Activated T-cell treated with anti-CD3 and anti-CD28 coated beads for 48 hours (primary cell): ENCODE measurements at places on chromosomes 13 and 19.

DNA sequence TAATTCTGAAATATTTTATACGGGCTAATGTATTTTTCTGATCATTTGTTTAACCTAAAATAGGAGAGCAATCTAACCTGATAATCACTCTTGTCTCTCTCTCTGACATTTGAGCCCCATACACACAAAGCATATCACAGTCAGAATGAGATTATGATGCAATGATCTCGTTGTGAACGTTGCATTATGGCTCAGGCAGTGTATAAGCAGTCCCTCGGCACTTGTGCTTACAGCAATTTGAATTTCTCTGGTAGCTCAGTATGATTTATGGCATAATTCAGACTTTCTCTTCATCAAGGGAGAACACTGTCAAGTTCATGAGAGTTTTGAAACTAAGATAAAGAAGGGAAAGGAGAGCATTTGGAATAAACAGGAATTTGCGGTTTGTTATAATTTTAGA, 256.1 kb downstream of the DACH1 start:
- no peak for DNase-seq

GRCh38 chr13:44132710-44133109, 240.9 kb upstream of the SERP2 start:
- no peak for DNase-seq

DNA sequence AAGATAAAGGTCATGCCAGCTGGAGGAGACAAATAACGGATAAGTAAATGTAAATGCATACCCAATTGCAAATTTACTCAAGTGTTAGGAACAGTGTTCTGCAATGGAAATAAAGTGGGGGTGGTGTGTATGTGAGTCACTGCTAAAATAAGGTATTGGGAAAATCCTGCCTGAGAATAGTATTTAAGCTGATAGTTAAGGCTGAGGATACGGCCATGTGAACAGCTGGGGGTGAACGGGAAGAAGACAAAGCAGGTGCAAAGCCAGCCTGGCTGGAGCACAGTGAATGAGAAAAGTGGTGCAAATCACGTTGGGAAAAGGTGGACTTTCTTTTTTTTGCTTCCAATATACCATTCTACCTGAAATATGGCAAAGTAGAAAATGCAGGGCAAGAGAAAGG, 242.4 kb upstream of the SLC10A2 start:
- no peak for DNase-seq

- no peak for DNase-seq
These were observed 3.8 kb upstream of the KCTD12 start for GRCh38 chr13:76890021-76890420.

GRCh38 chr19:4399812-4400134, 574 bp downstream of the SH3GL1 start:
- no peak for DNase-seq

DNA sequence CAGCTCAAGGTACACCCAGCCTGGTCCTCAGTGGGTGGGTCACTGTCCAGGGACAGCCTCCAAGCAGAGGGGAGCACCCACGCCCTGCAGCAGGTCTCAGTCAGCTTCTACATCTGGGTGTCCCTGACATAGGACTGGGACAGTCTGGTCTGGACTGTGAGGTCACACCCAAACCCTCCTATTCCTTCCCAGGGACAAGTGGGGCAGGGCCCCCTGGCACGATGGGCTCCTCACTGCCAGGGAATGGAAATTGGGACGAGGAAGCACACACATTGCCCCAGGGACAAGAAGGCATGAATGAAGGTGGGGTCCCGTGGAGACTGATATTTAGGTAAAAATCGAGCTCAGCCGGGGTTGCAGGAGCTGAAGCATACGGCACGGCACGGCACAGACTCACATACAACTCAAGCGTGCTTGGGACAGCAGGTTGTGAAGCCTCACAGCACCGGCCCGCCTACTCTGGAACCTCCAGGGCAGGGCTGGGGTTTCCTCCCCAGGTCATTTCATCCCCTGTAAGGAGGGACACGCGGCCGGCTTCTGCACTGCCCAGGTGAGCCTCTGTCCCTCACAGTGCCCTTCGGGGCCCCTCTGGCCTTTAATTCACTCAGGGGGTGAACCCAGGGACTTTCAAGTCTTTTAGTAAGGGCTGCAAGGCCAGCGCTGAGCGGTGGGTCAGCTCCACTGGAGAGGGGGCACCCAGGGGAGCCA, 3.5 kb downstream of the PNMA8B start:
- no peak for DNase-seq

DNA sequence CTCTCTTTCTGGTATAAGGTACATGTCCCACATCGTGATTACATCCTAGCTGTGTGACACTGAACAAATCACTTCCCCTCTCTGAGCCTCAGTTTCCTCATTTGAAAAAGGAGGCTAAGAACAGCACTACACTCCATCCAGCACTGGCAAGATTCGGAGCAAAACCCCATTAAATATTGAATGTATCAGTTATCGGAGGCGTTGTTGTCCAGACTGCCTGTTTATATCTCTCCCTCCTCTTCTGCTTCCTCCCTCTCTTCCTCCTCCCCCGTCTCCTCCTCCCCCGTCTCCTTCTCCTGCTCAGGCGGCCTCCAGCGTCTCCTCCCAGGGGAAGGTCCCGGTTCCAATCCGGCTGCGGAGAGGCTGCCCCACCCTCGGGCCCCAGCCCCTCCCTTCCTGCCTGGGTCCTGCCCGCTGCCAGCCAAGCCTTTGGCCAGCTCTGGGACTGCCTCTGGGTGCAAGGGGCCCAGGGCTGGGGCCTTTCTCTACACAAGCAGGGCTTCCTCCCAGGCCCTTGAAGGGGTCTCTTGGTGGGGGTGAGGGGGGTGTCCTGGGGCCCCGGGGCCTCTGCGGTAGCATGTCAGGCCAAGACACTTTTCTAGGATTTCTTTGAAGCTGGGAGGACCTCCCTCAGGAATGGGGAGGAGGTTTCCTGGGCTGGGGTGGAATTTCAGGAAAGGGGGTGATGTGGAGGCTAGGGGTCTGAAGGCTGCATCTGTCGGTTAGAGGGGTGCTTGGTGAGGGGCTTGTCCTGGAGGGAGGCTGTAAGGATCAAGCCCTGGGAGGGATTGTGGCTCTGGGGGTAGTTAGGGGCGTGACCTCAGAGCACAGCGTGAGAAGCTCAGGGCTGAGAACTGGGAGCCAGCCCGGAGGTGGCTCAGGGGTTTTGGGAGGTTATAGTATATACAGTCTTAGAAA, 1.9 kb downstream of the RRAS start:
- DNase-seq: no peak

GRCh38 chr13:63554157-63554556, 2138.5 kb upstream of the PCDH20 start:
- no peak for DNase-seq

- DNase-seq: no peak
These were observed 54.7 kb downstream of the MBNL2 start for GRCh38 chr13:97276862-97277269.

DNA sequence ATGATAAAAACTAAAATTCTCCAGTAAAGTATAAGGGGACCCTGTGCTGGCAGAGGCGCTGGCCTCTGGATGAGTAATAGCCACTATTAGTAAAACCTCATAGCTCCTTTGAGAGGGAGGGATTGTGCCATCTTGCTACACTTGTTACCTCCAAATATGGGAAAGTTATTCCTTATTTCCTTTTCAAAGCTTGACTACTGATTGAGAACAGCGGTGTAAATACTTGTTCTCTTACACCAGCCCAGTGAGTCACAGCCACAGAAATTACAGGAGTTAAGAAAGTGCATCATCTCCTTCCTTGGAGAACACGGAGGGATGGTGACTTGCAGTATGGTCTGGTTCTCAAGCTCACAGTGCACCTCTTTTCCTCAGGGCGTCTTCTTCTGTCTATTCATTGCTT, 379.0 kb downstream of the EFNB2 start:
- no peak for DNase-seq

- no peak for DNase-seq
These were observed 2.3 kb downstream of the GRK1 start for GRCh38 chr13:113669231-113669754.

GRCh38 chr19:42038666-42039065, 31.3 kb downstream of the GRIK5 start:
- DNase-seq: no peak

- no peak for DNase-seq
These were observed 82.1 kb downstream of the ZAR1L start for GRCh38 chr13:32233062-32233461.

- no peak for DNase-seq
These were observed 63.8 kb downstream of the SHISA2 start for GRCh38 chr13:25987987-25988386.

- no peak for DNase-seq
These were observed 873.0 kb downstream of the OLFM4 start for GRCh38 chr13:53901593-53901992.

GRCh38 chr19:8489561-8490394, 12.7 kb downstream of the PRAM1 start:
- DNase-seq: no peak

- DNase-seq: no peak
These were observed 94.3 kb downstream of the GPC6 start for GRCh38 chr13:93320942-93321341.

DNA sequence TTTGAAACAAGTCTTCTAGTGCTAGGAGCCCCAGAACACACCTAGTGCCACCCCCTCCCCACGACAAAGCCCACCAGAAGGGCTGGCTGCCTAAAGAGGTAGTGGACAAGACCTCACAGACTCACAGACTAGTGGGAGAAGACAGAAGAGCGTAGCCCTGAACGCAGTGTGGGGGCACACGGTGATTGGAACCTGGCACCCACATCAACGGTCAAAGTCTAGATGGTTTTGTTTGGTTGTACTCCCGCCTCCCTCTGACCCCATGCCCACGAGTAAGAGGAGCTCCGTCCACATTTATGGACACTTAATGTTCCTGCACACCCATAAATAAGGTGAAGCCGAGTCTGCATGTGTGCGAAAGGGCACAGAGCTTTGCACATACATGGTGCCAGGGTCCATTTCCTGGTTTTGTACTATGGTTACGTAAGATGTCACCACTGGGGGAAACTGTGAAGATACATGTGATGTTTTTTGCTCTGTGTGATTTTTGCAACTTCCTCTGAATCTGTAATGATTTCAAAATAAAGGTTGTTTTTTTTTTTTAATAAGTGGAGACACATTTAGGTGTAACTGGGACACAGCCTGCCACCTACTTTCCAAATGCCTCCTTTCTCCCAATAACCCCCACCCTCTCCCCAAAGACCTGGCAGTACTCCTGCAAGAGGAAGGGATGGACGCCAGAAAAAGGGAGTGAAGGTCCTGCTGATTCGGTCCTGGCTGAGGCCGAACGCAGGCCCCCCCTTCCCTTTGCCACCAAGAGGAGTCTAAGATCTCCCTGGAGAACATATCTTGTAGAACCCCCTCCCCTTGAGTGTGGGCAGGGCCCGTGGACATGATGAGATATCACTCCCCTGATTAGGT, 72.8 kb downstream of the GNG7 start:
- DNase-seq: no peak

GRCh38 chr13:41418027-41418426, 39.3 kb upstream of the RGCC start:
- DNase-seq: no peak

DNA sequence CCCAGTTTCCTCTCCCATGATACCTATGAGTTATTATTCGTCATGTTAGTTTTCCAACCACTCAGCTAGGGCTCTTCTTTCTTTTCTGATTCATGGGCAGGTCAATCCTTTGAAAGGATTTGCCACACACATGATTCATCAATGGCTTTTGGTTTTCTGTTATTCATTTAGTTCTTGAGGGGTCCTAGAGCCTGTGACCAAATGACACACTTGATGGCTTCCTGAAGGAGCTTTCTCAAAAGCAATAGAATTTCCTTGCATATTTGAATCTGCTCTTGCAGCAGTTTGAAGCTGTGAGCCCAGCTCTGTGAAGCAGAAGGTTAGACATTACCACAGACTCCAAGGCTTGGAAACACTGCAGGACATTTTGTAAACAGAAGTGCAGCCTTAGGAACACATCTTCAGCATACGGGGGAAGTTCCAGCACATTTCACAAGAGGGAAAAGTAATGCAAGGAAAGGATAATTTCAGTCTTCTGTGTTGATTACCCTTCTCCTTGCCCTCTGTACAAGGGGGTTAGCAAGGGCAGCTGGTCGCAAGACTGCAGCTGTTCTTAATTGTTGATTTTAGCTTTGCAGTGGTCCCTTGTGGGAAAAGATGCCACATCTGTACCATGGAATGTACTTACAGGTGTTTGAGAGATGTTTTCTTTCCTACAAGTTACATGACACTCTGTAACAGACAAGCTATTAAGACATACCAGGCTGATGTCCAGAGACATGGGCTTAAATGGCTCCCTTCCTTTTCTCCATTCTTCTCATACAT, 338.6 kb downstream of the KCNRG start:
- no peak for DNase-seq

DNA sequence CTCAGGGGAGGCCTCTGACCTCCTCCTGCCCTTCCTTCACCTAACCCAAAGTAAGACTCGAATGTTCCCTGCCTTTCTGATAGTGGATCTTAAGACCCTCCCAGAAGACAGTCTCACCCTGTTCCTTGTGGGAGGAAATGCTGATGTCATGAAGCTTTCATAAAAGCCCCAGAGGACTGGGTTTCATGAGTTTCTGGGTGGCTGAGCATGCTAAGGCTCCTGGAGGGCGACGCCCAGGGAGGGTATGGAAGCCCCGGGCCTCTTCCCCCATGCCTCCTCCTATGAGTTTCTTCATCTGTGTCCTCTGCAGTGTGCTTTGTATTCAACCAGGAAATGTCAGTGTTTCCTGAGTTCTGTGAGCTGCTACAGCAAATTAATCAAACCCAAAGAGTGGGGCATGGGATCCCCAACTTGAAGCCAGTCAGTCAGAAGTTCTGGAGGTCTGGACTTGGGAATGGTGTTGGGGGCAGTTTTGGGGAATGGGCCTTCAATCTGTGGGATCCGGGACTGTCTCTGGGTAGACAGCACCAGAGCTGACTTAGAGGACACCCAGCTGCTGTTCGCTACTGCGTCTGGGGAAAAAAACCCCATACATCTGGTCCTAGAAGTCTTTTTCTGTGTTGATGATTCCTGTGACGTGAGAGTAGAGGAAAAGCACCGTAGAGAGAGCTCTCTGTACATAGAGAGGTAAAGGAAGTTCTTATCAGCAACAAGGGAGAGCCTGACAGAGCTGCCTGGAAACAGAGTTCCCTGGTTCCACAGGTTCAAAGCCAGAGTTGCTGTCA, 2.0 kb upstream of the LILRB2 start:
- DNase-seq: no peak

DNA sequence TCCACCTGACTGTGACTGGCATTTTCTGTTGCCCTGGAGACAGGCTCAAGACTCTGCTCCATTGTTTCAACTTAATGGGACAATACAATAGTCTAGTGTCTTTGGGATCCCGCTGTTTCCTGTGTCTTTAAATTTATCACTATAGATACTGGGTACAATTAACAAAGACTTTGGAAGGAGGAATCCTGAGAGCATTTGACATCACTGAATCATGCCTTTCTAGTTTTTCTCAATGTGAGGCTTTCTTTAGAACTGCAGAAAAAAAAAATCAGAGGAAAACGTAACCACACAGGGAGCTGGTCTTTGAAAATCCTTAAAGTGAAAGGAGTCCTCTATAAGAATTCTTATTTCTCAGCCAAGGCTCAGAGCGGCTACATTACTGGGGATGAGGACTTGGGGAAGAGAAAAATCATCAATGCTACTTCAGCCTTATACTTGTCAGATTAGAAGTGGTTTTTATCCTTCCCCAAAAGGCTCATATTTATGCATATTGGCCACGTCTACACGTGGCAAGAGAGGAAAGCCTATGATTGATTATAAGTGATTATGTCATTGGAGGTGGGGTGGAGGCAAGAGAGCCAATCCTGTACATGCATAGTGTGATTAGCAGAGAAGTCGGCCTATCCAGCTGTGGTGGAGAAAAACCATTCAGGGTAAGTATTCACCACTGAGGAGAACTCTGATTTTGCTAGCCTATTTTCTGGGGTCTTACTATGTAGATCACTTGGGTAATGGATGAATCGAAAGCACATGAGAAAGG, 34.4 kb upstream of the UBL3 start:
- no peak for DNase-seq
